ENCODE measurements at places on chromosomes 6 and 20.
A peak's percentile ranks its signal among the peaks of the same experiment; 100 is the strongest.

GRCh38 chr6:157713451-157714152 lies 109.4 kb upstream of the SNX9 start:
- DNase-seq: no peak

DNA sequence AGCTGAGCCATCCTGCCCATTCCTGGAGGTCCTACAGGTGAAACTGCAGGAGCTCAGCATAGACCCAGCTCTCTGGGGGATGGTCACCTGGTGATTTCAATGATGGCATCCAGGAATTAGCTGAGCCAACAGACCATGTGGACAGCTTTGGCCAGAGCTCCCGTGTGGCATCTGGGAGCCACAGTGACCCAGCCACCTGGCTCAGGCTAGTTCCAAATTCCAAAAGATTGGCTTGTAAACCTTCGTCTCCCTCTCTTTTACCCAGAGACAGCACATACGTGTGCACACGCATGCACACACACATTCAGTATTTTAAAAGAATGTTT lies 44.0 kb downstream of the SIRPA start:
- no peak for DNase-seq

DNA sequence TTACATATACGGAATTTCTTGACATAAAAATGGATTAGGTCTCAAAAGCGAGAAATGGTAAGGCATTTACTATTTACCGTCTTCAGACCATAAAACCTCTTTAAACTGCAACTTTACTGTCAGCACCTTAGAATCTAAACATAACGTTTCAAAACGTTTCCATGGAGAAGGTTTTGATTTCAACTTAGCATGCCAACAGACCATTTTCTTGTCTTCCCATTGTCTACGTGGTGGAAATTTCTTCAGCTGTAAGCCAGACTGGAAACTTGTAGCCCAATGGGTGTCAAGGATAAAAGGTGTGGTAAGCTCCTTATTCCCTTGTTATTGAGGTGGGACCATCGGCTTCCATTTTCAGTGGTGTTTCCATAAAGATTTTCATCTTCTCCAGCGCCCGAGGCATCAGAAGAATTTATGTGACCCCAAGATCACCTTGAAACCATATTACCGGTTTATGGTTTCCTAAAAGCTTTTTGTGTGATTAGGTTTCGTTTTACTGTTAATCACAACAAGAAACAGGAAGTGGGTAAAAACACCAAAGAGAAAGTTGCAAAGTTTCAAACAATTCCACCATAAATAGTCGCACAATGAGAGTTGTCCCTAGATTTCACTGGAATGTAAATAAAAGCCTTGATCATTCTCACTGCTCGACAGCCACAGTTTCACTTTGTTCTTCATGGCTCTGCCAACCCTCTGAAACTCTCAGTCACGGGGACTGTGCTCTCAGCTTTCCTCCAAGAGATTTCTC lies 63.0 kb upstream of the CD2AP start:
- DNase-seq: no peak

DNA sequence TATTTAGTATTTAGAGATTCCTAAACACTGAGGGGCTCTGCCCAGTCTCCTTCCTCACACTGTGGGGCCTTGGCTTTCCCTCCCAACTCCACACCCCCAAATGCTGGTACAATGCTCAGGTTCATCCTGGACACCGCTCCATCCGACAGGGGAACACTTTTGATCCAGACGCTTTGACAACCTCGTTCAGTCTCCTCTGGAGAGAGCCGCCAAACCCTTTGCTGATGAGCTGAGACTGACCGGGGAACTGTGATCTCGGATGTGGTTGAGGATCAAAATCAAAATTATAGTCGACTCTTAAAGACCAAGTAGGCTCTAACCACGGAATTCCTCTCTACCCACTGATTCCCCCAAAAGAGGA lies 38.8 kb upstream of the HLA-E start:
- DNase-seq: no peak

DNA sequence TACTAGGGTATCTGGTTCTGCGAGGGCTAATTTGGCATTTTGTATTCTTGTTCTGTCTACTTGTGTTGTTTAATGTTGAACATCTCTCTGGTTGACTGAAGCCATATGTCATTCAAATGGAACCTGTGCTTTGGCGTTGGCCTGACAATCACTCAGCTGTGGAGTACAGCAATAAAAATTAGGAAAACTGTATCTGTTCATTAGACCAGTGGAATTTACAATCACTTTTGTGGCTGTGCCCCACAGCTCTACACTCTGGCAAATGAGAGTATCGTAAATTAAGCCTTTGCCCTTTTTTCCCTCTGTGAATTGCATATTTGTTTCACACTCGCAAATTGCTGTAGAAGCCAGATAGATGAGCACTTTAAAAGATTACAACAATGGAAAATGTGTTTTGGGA lies 102.0 kb downstream of the ARID1B start:
- no peak for DNase-seq

- DNase-seq: peak; percentile 97
Measured at GRCh38 chr20:62822788-62823651, 6.2 kb downstream of the COL9A3 start.

DNA sequence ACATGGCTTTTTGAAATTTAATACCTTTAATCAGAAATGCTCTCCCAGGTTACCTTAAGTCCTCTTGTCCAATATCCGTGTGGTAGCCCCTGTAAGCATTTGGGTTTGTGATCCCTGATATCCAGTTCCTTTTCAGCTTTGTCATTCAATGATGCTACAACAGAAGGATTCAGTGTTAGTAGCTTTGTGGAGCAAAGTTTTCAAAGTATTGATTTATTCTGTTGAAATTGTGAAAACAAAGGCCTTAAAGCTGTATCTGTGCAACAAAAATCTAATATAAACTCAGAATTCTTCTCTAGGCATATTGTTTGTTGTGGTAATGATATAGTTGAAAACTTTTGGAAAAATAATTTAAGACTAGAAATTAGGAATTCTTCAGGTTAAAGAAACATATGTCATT lies 91.9 kb downstream of the ADGRB3 start:
- no peak for DNase-seq

DNA sequence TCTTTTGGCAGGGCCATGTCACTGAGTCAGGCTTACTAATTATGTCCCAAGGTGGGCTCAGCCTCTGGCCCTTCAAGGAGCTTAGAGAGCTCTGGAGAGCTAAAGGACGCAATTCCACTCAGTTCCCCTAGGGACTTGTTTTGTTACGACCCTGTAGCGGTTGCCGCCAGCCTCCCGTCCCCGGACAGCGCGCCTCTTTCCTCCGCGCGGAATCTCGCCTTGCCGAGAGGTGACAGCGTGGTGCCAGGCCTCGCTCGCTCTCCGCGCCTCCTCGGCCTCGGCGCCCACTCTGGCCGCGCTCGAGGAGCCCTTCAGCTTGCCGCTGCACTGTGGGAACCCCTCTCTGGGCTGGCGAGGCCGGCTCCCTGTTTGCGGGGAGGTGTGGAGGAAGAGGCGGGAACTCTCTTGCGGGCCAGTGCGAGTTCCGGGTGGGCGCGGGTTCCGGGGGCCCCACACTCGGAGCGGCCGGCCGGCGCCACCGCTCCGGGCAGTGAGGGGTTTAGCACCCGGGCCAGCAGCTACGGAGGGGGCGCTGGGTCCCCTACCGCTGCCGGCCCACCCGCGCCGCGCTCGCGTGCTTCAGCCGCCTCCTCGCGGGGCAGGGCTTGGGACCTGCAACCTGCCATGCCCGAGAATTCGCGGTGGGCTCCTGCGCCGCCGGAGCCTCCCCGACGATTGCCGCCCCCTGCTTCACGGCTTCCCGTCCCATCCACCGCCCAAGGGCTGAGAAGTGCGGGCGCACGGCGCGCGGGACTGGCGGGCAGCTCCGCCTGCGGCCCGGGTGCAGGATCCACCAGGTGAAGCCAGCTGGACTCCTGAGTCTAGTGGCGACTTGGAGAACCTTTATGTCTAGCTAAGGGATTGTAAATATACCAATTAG lies 9.9 kb upstream of the ZNF311 start:
- DNase-seq: no peak

GRCh38 chr6:107600121-107600520 lies 110.2 kb downstream of the SOBP start:
- no peak for DNase-seq

DNA sequence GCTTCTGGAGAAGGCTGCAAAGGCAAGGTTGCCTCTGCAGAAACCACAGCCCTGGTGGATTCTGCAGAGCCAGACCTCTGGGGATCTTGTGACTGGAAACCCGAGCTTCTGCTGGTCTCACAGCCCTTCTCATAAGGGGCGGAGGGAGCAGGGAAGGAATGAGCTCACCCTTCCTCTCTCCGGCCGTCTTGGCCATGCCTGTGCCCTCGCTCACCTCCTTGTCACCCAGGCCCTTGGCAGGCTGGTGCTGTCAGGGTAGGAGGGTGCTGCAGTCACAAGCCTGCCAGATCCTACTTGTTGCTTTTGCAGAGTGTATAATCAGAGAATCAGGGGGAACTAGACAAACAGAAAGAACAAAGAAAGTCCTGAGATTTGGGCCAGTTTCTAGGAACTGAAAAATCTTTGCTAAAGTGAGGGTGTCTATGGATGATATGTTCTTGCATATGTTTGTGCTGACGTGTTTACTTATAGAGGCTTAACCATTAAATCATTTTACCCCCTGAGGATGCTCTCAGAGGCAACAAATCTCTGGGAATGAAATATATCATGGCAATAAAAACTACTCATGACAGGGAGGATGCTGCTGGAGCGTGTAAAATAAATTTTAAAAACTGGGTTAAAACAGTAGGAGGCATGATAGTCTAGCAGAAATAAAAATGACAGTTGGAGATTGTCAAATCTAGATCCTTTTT lies 244.9 kb upstream of the SOX4 start:
- no peak for DNase-seq

DNA sequence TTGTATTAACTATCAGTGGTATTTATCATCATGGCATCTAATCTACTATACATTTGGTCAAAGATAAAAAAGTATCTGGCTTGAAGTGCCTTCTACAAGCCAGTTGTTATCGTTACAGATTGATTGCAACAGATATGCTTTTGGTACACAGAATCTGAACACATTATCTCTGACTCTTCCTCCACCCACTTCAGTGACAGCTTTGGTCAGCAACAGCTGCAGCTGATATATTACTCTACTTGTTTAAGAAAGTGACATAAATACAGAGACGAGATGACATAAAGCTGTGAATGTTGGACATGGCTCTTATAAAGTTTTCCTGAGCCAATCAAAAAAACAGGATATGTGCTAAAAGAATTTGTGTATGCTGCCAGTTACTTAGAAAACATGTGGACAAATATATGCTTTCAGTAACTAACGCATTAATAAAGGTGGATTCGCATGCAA lies 77.6 kb downstream of the HIVEP2 start:
- DNase-seq: no peak

DNA sequence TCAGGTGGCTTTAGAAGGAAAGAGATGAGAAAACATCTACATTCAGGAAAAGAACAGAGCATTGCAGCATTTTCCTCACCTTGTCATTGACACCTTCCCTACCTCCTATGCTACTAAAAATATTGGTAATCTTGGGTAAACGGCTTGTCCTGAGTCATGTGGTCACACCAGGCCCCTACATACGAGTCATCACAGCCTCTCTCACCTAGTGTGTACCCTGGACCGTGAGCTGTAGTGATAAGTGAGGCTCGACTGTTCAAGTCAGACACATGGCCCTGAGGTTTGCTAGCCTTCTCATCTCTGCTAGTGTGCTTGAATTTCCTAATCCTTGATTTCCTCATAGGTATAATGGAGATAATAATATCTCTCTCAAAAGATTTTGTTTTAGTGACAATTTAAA lies 29.6 kb upstream of the TMEM244 start:
- no peak for DNase-seq

DNA sequence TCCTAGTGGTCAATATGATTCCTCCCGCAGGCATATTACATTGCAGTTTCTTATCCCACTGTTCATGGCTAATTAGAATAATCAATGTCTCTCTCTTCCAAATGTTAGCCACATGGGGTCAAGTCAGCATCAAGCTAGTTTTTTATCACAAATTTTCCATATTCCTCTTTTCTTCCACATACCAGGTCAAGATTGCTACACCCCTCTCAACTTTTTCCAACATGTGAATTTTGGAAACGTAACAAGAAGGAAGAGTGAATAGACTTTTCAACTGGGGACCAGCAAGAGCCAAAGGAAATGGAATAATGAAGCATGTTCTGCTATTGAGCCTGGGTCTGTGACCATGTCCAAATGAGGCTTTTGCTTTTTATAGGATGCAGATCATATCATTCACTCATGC lies 65.1 kb downstream of the SOD2 start:
- no peak for DNase-seq

- no peak for DNase-seq
Measured at GRCh38 chr6:55836945-55837344, 38.4 kb downstream of the BMP5 start.

DNA sequence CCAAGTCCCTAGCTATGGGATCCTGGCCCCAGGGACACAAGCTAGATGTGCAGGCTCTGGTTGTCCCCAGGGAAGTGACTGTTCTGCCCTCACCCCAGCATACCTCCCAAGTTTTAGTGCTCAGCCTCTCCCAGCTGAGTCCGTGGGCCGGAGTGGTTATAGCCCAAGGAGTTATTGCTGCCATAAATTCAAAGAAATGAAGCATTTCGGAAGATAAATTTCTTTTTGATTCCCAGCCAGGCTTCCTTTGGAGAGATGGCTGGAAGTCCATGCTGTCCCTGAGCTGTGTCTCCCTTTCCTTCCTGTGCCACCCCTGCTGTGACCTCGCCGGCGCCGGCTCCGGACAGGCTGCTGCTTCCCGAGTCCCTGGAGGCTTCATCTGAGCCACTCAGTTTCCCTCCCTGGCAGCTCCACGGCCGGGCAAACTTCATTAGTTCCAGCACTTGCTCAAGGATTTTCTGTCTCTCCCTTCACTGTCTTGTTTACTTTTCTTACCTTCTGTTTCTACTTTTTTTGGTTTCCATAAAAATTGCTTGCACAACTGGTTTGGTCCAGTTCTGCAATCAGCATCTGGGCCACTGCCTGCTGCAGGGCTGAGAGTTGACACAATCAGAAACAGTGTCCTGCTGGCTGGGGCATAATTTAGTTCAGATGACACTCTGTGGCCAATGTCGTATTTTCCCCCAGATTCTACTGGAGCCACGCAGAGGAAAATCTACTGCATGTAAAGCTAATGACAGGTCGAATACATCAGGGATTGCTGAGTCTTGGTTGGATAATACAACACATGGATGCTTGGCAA lies 225.5 kb downstream of the SYNDIG1 start:
- no peak for DNase-seq

- no peak for DNase-seq
Measured at GRCh38 chr6:104887350-104887749, 27.6 kb upstream of the HACE1 start.

- no peak for DNase-seq
Measured at GRCh38 chr6:75458895-75459294, 34.7 kb downstream of the FILIP1 start.

DNA sequence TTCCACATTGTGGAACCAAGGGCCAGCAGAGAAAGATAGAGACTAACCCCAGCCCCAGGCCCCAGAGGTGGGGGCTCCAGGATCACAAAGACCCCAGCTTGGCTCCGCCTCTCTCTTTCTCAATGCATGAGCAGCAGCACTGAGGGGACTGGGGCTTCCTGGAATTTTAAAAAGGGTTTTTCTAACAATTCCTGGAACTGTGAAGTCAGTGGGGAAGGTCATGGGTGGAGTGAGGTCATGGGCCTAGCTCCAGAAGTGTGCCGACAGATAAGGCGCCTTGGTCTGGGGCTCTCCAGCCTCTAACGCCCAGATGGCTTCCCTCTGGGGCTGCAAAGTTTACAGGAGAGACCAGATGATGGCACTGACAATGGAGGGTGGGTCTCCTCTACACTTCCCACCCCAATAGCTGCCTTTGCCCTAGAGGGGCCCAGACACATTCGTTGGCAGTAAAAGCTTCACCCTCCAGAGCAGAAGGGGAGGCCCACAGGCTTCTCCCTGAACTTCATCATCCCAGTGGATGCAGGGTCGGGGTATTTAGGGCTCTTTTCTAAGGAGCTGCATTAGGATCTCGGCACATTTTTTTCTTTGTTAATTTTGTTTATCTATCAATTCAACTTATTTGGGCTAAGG lies 46.9 kb upstream of the CD93 start:
- no peak for DNase-seq
